ENCODE measurements at places on chromosomes 5 and 9.

GRCh38 chr5:78792345-78793055 is 143.9 kb upstream of the LHFPL2 start:
- DNase-seq = no peak

GRCh38 chr5:38338455-38338854 is 80.1 kb downstream of the EGFLAM start:
- DNase-seq = no peak

- DNase-seq = peak; percentile 3
Observed at GRCh38 chr9:110579862-110580219, 300 bp upstream of the SVEP1 start.

DNA sequence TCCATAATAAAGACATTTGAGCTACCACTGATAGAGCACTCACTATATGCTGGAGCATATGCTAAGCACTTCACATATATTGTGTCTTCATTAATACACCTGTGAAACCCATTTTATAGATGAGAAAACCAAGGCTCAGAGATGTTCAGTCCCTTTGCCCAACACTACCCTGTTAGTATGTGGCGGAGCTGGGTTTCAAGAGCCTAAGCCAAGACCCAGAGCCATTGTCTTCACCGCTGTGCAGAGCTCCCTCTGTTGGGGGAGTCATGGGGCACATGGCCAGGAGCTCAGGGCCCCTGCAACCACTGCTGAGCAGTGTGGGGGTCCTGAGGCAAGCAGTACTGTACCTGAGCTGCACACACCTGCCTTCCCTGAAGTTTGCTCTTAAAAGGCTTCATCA is 37.3 kb upstream of the SLC25A51 start:
- no peak for DNase-seq

- no peak for DNase-seq
Observed at GRCh38 chr9:136189394-136190236, 15.3 kb downstream of the LHX3 start.

GRCh38 chr9:100355561-100355960 is 2.8 kb upstream of the TEX10 start:
- peak; percentile 35 for DNase-seq

- DNase-seq = peak; percentile 91
Observed at GRCh38 chr9:130499804-130500263, 55.1 kb downstream of the ASS1 start.

- DNase-seq = no peak
Observed at GRCh38 chr5:864492-865167, 13.8 kb upstream of the ZDHHC11 start.

- DNase-seq = no peak
Observed at GRCh38 chr5:89047571-89047970, 164.6 kb upstream of the MEF2C start.

DNA sequence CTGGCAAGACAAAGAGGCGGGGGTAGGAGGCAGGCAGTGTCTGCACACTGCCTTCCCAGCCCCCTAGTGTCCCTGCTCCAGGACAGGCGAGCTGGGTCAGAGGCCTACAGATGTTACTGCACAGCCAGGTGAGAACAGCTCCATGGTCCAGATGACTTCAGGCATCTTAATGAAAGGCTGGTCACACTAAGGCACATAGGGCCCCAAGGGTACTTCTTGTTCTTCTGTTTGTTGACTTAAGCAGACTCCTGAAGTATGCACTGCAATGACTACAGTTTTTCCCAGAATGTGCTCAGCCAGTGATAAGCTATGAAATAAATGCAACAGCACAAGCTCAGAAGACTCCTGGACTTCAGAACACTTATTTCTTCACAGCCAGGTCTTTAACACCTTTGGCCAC is 27.4 kb downstream of the ATPSCKMT start:
- no peak for DNase-seq

Data from DMS153 (cell line).